ENCODE measurements at places on chromosomes 2 and 18. TPM values are rescaled to one million over a fixed set of nuclear protein-coding genes. Genes with fewer than 3 reads are reported as not detected.

The SP5 gene
- 0.08 TPM for polyA plus RNA-seq

The ANKRD62 gene
- not detected for polyA plus RNA-seq

The DSG1 gene
- not detected for polyA plus RNA-seq

The C18orf54 gene
- polyA plus RNA-seq: 0.11 TPM

The WNT10A gene
- polyA plus RNA-seq: 0.01 TPM

The SERPINB7 gene
- polyA plus RNA-seq: not detected

The SPP2 gene
- not detected for polyA plus RNA-seq

The CTAGE1 gene
- polyA plus RNA-seq: not detected

Data from psoas muscle (tissue), 8 donors.